Fibroblast of skin of scalp (primary cell): ENCODE measurements at places on chromosomes 5 and 9.

- DNase-seq, result peak; percentile 39
Observed at GRCh38 chr5:139391570-139392323, 2.0 kb upstream of the MZB1 start.

DNA sequence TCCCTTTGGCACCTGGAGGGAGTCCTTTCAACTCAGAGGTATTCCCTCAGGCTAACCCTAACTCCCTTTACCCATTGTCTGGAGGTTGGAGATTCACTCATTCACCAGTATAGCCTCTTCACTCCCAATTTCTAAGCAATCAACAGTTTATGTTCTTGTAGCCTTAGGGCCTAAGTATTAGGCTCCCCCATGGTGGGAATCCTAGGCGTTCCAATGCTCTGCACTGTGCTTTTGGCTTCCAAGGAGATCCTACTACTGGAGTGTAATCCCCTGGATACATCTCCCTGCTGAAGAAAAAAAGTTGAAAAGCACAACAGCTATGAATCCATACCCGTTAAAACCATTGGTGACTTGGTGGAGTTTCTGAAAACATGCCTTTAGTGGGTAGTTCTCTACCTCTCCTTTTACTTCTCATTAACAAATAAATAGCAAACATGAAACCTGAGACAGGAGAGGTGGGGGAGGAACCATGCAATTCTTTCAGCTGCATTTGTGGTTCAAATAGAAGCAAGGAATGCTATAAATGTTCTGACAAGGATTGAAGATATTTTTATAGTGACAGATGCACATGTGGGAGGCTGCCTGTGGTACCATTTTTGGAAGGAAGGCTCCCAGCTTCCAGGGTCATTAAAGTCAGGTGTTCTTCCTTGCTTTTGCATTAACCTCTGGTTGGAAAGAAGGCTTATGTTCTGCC, 397.1 kb downstream of the DMAC1 start:
- DNase-seq, result peak; percentile 3

DNA sequence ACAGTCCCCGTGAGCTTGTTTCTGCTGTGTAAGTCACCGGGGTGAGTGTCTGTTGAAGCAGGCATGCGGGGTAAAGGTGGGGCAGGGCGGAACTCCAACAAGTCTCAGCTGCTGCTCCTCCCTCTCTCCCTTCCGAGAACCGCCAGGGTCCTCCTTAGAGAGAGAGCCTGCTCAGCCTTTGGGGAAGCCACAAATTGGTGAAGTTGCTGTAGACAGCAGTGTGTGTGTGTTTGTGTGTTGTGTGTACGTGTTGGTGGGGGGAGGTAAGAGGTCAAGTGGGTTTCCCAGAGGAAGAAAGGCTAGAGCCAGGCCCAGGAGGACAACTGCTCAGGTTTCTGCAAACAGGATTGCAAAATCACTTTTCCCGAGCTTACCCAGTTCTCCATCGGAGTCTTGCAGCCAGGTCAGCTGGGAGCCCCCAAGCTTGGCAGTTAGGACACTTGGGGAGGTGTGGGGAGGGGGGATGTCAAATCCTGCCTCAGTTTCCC, 38.9 kb upstream of the DAB2IP start:
- no peak for DNase-seq

- DNase-seq, result no peak
Observed at GRCh38 chr5:54637654-54638053, 120.1 kb downstream of the SNX18 start.

DNA sequence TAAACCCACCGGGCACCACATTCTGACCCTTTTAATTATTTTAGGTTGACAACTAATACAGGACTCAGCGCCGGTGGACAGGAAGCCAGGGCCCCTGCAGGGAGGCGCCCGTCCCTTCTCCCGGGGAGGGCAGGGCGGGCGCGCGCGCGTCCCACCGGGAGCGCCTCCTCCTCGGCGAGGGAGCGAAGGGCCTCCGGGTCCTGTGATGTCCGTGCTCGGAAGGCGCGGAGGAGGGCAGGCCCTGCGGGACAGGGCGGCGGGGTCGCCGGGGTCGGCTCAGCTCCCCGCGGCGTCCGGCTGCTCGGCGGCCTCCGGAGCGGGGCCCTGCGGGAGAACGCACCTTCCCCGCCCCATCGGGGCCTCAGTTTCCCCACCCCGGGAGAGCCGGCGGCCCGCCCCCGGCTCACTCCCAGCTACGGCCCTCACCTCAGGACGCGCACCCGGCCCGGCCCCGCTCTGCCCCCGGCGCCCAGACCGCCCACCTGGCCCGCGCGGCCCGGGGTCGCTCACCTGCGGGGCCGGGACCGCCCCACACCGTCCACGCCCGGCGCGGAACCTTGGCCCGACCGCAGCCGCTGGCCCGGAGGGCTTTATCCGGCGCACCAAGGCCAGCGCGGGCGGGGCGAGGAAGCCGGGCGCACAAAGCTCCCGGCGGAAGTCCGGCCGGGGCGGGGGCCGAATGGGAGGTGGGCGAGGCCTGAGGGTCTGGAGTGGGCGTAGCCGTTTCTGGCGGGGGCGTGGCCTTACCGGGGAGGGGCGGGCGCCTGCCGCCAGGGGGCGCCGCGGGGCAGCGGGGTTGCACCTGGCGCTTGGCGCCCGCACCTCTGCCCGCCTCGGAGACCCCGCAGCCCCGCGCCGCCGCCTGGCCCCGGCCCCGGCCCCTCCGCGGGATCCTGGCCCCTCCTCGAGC, at the start of the genes EXD3 and NOXA1:
Gene EXD3 (minus strand): TSS at position 559 of the 910 bp plus-strand sequence. CDS start 27,805 bp downstream, outside the sequence.
Gene NOXA1 (plus strand): TSS at position 790 of the 910 bp plus-strand sequence. CDS start 137 bp downstream, outside the sequence.
- peak; percentile 94 for DNase-seq

DNA sequence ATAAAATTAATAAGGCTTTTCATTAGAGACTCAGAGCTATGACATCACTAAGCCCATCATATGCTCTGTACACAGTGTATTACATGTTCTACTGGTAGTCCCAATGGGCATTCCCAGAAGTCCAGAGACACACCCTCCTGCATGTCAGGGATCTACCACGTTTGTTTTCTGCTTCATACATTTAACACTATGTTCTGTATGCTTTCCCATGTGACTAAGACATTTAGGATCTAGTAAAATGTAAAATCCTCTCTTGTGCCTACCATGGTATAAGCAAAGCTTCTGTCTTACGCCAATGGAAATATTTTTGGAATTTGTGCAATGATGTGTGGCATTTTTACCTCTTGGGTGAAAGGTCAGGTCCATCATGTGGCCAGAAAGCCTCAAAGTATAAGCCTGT, 192.4 kb downstream of the ADAMTSL1 start:
- DNase-seq, result peak; percentile 50

DNA sequence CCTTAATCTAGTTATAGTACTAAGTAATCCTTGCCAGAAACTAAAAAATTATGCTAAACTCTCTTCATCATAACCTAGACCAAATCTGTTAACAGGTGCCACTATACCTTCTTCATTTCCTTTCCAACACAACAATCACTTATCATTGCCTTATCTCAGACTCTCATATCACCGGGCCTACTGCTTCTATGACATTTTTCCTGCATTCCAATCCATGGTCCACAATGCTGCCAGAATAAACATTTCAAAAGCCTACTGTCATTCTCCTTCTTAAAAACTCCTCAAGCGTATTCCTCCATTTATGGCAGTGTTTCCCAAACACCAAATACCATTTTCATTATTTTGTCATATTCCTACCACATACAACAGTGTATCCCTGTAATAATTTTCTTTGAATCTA, 6.5 kb downstream of the PPP6C start:
- peak; percentile 63 for DNase-seq

- no peak for DNase-seq
Observed at GRCh38 chr5:179357031-179357430, 11.8 kb upstream of the ADAMTS2 start.

DNA sequence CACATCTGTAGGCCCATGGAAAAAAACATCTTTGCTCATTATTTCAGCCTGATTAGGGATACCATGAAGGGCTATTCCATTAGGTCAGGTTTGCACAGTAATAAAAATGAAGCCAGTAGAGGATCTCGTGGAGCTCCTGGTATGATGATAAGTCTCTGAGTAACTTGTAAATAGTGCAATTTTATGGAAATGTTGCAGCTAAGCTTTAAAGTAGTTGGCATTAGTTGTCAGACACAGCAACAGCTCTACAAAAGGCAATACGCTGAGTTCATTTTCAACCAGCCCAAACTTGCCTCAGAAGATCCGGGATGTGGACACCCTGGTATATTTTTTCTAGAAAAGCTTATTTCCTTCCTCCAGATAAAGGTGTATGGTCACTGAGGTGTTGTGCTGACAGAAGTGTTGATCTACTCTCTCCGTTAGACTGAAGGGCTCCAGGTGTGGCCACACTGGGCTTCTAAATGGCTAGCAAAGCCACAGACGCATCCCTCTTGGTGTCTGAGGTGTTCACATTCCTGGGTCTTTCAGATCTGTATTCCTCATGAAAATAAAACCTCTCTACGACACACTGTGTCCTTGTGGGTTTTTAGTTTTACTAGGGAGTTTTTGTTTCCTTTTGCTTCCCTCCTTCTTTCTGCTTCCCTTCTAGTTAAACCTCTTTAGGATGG, 141.6 kb downstream of the GHR start:
- no peak for DNase-seq

DNA sequence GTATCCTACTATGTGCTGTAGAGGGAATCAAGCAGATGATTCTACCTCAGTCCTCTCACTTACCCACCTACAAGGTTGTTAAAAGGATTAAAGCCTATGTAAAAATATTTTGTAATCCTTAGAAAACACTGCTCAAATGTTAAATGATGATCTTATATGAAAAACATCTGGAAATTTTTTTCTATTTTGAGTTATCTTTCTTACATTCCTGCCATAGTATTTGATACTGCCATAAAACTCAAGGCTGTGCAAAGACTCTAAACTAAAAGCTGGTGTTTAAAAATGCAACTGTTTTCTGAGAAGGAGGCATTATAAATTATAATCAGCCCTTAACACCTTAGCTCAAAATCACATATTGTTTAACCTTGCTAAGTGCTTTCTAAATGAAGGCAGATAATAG, 474.2 kb downstream of the PRELID2 start:
- peak; percentile 54 for DNase-seq

GRCh38 chr9:72396247-72397091, 31.5 kb upstream of the ZFAND5 start:
- DNase-seq, result peak; percentile 39

DNA sequence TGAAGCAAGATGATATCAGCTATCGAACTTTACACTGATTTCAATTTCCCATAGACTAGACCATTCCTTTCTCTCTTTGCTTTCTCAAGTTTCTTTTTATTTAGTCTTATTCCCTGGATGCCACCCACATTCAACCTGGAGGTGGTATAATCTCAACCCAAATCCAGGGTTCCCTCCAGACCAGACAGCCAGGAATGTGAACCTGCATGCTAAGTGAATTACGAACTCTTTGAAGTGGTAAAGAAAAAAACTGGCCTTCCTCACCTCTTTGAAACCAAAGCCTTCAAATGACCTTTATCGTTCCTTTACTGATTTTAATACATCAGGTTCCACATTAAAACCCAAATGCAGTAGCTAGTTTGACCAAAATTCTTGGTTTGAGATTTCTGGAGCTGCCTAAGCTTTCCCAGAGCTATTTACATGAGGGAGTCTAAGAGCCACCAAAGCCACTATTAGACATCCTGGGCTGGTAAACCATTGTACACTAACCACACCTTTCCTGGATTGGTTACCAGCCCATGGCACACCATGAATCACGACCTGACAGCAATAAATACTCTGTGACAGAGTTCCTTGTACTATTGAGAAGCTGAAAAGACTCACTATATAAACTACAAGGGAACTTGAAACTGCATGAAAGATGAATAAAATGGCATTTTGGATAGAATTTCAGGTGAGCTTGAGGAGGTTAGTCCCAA, 323.7 kb downstream of the ADAMTS6 start:
- no peak for DNase-seq

DNA sequence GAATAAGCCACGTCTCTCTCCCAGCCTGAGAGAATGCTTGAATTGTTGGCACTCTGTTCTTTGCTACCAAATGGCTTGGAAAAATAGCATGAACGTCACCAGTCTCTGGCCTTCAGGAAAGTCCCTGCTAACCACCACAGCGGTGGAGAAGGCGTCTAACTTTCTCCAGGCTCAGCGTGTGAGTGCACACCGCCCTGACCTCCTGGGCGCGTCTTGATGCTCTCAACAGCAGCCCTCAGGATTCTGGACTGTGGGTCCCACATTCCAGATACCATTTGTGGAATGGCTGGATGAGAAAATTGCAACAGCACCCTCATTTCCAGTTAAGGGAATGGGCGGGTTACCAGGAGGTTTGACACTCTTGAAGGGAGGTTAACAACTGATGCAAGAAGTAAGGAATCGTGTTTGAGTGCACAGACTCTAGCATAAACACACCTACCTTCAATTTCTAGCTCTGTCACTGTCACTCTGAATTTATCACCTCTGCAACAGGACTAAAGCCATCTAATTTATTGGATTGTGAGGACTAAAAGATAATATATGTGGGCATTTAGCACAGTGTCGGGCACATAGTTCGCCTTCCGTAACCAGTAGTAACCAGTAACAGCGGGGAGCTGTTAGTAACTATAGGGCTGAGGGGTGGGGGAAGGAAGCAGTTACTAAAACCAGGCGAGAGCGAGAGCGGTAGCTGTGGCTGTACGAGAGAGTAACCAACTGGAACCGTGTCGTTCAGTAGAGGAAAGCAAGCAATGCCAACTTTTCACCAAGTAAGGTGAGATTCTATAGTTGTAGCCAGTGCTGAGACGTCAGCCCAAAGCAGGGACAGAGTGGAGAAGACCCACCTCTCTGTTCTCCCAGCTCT, 807 bp upstream of the PLGRKT start:
- peak; percentile 61 for DNase-seq

DNA sequence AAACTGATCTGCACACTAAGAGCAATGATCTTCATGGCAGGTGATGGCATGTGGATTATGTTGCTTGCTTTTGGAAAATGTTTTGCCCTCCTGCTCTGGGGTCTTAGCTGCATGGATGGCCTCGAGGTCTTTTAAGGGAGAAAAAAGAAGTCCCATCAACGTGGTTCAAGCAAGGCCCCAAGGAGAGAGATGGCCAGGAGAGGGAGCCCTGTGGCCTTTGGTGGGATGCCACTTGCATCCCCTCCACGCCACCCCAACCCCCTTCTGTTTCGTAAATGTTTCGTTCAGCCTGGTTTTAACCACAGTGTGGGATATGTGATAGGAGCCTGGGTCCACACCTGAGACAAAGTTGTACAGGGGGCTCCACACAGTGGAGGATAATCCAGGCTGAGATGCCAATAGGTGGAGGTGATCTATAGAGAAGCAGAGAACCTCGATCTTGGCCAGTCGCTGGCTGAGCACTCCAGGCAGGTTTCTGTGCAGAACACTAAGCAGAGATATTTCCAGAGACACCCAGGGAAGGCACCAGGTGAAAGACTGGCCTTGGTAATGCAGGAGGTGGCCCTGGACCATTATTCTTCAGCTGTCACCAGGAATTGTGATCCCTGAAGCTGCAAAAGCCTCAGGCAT, 25.8 kb upstream of the FRRS1L start:
- no peak for DNase-seq

GRCh38 chr5:140259500-140259899, 43.4 kb downstream of the PFDN1 start:
- DNase-seq, result no peak
